ENCODE measurements at places on chromosomes 3 and 15.

GRCh38 chr3:150582620-150583019 lies 20.5 kb upstream of the SELENOT start:
- DNase-seq, result no peak

GRCh38 chr15:51775967-51776816 lies 24.8 kb downstream of the TMOD2 start:
- DNase-seq, result no peak

- no peak for DNase-seq
Measured at GRCh38 chr3:191240486-191240885, 41.4 kb downstream of the OSTN start.

DNA sequence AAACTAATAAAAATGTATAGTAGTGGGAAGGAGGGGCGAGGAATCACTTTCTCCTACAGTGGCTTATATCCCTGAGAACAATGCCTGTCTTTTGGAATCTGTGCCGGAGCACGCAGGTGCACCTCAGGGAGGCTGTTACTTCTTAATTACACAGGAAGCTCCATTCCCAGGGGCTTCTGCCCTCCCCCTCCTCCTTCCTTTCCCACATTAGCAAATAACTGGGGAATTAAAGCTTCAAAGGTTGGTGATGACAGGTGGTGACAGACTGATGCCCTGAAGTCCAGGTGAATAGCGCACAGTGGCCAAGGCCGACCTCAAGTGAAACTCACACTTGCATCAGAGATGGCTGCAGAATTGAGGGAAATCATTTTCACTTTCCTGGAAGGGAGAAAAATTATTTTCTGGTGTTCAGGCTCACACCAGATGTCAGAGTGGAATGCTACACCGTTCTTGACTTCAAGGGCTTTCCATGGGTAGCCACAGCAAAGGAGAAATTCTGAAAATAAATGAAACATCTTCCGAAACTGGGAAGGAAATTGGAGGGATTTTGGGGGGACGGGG lies 3.7 kb downstream of the GRAMD2A start:
- DNase-seq, result no peak

DNA sequence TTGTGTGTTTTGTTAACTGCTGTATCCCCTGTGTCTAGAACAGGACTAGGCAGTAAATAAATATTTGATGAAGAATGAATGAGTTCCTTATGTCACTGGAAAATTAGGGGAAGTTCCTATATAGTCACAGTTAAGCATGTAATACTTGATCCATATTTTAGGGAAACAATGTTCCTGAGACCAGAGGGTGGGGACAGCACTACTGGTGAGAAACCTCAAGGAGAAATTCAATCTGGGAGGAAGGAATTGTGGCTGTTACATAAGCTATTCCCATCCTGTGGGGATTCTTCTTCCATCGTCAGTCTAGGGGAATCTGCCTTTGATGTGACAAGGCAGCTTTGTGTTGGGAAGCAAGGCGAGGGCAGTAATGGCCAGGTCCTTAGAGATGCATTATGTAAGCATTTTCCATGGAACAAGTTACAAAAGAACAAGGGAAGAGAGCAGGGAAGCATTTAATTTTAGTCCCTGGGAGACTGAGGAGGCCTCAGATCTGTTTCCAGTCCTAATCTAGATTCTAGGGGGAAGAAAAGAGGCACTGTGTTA lies 219.3 kb upstream of the TTC14 start:
- no peak for DNase-seq

DNA sequence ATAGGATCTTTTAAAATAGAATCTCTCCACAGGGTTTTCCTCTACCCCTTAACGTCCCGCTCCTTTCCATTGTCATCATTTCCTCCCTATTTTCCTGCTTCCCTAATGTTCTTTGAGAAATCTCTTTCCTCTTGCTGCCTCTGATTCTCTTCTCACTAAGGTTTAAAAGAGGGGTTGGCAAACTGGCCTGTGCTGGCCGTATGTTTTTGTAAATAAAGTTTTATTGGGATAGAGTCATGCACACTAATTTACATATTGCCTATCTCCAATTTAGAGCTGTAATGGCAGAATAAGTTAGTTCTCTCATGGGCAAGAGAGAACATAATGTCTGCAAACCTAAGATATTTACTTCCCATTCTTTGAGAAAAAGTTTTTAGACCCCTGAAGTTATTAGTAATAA lies 25.0 kb downstream of the MRPL3 start:
- no peak for DNase-seq

DNA sequence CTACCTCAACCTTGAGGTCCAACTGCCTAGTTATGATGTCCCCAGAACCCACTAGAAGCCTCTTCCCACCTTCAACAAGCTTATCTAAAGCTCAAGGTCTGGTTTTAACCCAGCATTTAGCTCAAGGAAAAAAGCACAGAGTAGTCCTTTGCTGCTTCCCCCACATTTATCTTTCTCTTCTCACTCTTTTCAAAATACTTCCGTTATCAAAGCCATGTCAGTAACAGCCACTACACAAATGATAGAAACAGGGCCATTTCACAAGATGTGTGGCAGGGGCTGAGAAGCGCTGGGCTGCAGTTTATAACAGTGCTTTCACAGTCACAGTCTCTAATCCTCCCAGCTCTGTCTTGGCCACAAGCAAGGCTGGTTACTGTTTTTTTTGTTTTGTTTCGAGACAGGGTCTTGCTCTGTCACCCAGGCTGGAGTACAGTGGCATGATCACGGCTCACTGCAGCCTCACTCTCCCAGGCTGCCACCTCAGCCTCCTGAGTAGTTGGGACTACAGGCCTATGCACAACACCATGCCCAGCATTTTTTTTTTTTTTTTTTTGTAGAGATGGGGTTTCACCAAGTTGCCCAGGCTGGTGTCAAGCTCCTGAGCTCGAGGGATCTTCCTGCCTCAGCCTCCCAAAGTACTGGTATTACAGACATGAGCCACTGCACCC lies 218.8 kb downstream of the OSBPL10 start:
- DNase-seq, result no peak

- DNase-seq, result no peak
Measured at GRCh38 chr15:41886741-41887140, 7.1 kb downstream of the SPTBN5 start.

DNA sequence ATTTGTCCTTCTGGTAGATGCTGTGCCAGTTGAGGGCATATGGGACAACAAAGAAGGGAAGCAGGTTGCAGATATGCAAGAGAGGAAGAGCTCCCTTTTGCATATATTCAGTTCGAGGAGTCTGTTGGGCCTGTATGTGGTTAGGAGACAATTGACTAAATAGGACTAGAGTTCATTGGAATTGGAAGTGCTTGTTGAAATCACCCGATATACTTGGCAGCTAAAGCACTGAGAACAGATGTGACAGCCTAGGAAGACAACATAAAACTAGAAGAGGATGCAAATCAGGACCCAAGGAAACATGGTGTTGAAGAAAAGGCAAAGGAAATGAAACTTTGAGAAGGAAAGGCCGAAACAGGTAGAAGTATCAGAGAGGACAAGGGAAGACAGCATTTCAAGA lies 215.2 kb upstream of the P2RY1 start:
- DNase-seq, result no peak
